Epithelial cell of proximal tubule (primary cell): ENCODE measurements at places on chromosomes 1 and 21. TPM values are rescaled to one million over a fixed set of nuclear protein-coding genes. Genes with fewer than 3 reads are reported as not detected.

- DNase-seq, result no peak
These were observed 70.3 kb downstream of the MORN1 start for GRCh38 chr1:2320760-2321667.

PDIK1L gene
- 3.0 and 12.3 TPM in 2 replicates for total RNA-seq

- peak; percentile 30 for DNase-seq
These were observed 40.9 kb upstream of the RALGPS2 start for GRCh38 chr1:178684111-178684510.

COL9A2 gene
- 4.6 and 6.7 TPM in 2 replicates for total RNA-seq

DNA sequence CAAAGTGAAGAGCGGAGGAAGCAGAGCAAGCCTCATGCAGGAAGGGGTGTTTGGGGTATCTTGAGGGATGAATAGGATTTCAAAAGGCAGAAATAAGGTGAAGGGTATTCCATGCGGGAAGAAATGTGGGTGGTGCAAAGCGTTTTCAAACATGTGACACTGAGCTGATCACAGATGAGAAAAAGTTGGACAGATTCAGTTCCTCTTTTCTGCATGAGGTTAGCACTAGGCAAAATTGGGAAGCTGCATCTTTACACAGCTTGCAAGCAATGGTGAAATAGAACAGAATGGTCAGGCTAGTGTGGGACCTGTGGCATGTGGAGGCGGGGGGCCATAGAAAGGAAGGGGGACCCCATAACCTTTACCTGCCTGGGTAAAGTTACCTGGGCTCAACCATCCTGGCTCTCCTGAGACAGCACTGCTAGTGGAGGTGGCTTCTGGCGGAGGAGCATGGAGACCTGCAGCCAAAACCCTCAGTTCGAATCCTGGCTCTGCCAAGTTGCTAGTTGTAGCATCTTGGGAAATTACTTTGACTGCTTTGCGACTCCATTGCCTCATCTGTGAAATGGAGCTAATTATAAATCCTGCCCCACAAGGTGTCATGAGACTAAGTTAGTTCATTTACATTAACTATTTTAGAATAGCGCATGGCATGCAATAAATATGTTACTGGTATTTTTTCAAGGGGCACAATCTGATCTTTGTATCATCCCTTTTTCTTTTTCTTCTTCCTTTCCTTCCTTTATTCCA lies 16.4 kb downstream of the KCNA10 start:
- DNase-seq, result no peak

GRCh38 chr1:231172411-231172810 lies 10.6 kb downstream of the TRIM67 start:
- DNase-seq, result no peak

GRCh38 chr1:232978815-232979214 lies 28.4 kb downstream of the NTPCR start:
- no peak for DNase-seq

- DNase-seq, result no peak
These were observed 675.8 kb downstream of the NCAM2 start for GRCh38 chr21:21673959-21674358.
